ENCODE measurements at places on chromosomes 7 and 10. TPM values are rescaled to one million over a fixed set of nuclear protein-coding genes. Genes with fewer than 3 reads are reported as not detected.

HACD1 gene
- total RNA-seq = 2.1 TPM

VSTM2A gene
- not detected for total RNA-seq

CYP2C9 gene
- total RNA-seq = not detected

TEX36 gene
- not detected for total RNA-seq

MRC1 gene
- 0.59 TPM for total RNA-seq

ADGRA1 gene
- total RNA-seq = not detected

DHX32 gene
- 29.8 TPM for total RNA-seq

JMJD1C gene
- 68.8 TPM for total RNA-seq

PCLO gene
- total RNA-seq = not detected

Data from cardiac ventricle fibroblast (primary cell).